ENCODE measurements at places on chromosomes 4 and X.
A peak's percentile ranks its signal among the peaks of the same experiment; 100 is the strongest.

- DNase-seq = no peak
Observed at GRCh38 chrX:75522565-75523431, at the start of gene ZDHHC15. Gene ZDHHC15, minus strand, starts transcription at chrX:75523037. Its CDS starts 13 bp downstream, at chrX:75523024.

- DNase-seq = no peak
Observed at GRCh38 chr4:151703401-151703800, 57.4 kb downstream of the GATB start.

GRCh38 chr4:138788857-138789256 lies 226.7 kb upstream of the NOCT start:
- no peak for DNase-seq

DNA sequence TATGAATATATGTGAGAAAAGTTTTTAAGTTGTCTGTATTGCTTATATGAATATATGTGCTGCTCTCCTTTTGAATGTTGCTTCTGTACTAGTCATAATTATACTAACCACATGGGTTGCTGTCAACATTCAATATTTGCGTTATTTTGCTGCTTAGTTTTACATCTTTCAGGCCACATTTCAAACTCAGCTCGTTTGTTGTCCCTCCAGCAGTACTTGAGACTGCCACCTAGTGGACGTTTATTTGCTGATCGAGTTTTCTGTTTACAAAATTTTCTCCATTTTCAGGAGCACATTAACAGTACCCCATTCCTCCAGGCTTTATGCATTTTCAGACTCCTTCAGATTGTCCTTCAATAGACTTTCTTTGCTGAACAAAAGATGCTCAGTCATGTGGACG lies 75.8 kb downstream of the NUDT11 start:
- peak; percentile 47 for DNase-seq

- DNase-seq = peak; percentile 8
Observed at GRCh38 chr4:99886146-99886545, 8.1 kb downstream of the LAMTOR3 start.

DNA sequence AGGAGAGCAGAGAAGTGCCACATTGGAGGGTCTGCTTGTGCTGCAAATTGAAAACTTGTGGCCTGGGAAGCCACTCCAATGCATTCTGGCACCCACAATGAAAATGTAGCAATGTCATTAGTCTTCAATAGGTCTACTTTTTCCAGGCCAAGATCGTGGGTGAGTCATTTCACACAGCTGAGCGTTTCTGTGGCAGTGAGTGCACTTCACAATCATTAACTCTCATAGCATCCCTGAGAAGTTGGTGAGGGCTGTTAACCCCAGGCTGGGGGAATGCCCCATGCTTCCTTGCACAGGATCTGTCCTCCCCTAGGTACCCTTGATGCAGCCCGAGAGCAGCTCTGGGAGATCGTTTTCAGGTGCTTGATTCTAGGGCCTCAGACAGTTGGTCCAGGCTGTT lies 196.8 kb upstream of the ATP6AP2 start:
- DNase-seq = no peak

GRCh38 chrX:40108959-40109287 lies 11.2 kb upstream of the BCOR start:
- DNase-seq = peak; percentile 62

DNA sequence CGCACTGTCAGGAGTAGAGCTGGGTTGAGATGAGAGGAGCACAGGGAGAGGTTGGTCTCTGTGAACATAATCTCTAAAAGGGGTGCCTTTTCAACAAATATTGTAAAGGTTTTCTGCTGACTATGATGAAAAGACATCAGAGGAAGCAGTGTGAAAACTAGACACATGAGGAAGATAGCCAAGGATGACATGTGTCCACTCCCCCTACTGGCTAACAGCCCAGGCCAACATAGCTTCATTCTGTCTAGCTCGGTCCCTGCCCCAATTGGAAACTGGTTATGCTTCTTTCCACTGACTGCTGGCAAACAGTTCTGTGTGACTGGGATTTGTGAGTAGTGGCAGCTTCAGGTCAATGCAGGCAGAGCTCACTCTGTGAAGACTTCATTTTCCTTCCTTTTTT lies 115.4 kb upstream of the ESX1 start:
- DNase-seq = peak; percentile 48

- DNase-seq = no peak
Observed at GRCh38 chr4:40438384-40439026, 103.4 kb downstream of the CHRNA9 start.

DNA sequence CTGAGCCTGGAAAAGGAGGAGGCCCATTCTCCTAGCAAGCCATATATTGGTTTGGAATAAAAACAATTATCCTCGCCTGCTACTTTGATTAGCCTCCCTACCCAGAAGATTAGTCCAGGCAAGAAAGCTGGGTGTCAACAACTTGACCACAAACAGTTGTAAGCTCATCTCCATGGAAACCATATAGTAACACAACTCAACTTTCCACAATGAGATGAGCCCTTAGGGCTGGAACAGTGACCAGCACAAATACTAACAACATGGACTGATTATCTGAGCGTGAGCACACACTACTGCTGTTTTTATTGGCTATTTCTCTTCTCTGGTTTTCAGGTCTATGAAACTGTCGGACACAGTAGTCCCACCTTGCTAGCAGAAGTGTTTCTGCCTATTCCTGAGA lies 80.8 kb downstream of the CC2D2A start:
- DNase-seq = peak; percentile 4

- no peak for DNase-seq
Observed at GRCh38 chr4:2400841-2401609, 17.4 kb downstream of the ZFYVE28 start.

DNA sequence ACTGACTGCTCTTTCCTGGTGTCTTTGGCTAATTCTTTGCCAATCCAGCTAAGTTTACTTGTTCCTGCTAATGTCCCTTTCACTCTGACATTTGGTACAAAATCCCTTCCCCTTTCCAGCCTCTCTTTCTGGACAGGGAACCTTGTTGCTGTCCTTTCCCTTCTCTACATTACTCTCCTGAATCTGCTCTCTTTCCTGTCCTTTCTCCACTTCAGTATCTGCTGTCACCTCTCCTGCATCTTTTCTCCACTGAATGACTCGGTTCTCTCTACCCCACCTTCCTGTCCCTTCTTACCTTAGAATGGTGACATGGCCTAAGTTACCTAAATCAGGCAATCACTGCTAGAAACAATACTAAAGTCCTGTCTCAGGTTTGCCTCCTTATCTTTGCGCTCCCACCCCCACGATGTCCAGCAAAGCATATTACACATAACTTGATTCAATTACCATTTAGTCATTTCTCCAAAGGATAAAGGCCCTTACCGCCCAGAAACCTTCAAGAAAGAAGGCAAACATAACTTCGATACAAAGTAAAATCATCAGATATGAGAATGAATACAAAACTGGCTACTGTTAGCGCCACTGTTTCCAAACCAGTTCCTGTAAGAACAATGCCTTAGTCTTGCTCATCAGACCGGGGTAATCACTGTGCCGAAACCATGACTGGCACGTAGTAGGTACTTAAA lies 890 bp downstream of the BOD1L1 start:
- DNase-seq = no peak

- no peak for DNase-seq
Observed at GRCh38 chr4:47786958-47787370, 50.9 kb downstream of the CORIN start.

DNA sequence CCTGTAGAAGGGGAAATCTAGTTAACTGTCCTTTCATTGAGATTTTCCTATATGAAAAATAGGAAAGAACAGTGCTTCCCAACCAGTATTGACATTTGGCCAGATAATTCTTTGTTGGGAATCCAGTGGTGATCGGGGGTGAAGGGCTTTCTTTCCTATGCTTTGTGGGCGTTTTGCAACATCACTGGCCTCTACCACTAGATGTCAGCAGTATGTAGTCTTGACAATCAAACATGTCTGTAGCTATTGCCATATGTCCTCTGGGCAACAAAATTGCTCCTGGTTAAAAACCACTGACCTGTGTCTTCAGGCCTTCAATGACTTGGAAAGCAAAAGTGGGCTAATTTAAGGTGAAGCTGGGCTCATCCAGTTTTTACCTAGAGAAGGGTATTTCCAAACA lies 658.5 kb downstream of the DACH2 start:
- DNase-seq = peak; percentile 54

DNA sequence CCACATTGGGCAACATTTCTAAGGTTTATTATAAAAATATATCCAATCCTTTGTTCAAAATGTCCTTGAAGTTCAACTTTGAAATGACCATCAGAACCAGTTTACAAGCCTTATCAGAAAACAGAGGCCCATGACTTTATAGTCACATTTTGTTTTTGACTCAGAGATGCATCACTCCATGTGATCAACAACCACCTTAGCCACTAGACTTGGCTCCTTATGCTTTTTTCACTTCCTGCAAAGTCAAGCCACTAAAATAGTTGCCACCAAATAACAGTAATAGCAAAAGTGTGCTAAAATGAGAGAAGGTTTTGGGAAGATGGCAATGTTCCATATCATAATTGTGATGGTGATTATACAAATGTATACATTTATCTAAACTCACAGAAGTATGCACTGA lies 181.7 kb downstream of the MAML3 start:
- no peak for DNase-seq

DNA sequence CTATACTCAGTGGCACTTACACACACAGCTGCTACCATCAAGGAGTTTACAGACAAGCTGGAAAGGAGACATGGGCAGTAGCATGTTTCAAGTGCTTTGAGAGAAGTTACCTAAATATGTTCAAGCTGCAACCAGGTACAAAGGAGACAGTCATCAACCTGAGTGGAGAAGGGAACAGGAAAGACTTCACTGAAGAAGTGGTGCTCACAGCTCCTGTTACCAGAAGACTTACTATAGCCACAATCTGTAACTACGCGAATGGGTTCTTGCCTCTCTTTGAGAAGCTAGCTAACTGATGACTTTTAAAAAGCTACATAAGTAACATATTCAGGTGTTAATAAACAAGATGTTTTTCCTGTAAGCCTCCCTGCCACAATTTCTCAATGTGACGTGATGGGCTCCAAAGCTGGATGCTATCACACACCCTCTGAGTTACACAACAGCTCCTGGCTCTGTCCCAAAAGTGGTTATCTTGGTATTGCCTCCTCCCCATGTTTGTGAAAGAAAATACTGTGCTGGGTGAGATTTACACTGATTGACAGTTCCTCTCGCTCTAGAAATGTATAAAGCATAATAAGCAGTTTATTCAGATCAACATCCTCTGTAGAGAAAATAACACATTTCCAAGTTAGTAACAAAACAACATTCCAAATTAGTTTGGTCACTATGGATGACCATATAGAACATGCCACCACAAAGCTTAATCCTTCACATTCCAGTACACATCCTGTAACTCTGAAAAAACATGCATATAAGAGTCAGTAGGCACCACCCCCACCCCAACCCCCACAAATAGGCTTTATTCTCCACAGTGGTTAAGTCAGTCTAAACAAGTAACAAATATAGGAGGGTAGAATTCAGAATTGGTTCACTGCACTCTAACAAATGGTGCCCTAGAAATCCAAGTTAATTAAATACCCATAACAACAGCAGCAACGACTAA lies 81.8 kb downstream of the FRYL start:
- DNase-seq = peak; percentile 74

DNA sequence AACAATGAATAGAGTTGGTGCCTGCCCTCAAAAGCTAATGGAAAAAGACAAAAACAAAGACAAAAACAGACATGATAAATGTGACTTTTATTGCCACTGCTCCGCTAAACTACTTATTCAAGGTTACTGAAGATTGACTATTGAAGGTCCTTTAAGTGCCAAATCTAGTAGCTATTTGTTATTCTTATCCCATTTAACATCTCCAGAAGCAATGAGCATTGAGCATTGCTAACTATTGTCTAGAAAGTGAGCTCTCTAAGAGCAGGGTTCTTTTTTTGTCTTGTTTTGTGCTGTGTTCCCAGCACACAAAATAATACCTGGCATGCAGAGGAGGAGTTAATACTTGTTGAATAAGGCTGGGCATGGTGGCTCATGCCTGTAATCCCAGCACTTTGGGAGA lies 95.4 kb upstream of the SFRP2 start:
- DNase-seq = no peak

GRCh38 chrX:12308420-12308819 lies 170.1 kb downstream of the FRMPD4 start:
- no peak for DNase-seq

DNA sequence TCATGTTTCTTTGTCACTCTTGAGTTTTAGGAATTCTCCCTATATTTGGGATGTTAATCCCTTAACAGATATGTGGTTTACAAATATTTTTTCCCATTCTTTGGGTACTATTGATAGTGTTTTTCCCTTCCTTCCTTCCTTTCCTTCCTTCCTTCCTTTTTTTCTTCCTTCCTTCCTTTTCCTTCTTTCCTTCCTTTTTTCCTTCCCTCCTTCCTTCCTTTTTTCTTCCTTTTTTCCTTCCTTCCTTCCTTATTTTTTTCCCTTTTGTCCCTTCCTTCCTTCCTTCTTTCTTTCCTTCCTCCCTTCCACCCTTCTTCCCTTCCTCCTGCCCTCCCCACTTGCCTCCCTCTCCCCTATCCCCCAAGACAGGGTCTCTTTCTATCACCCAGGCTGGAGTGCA lies 42.1 kb downstream of the WDR17 start:
- DNase-seq = no peak

GRCh38 chr4:158722291-158722916 lies 792 bp downstream of the PPID start:
- DNase-seq = peak; percentile 30

GRCh38 chrX:39752815-39753214 lies 344.9 kb downstream of the BCOR start:
- no peak for DNase-seq

GRCh38 chr4:962231-963208 lies 10.8 kb downstream of the DGKQ start:
- DNase-seq = no peak

DNA sequence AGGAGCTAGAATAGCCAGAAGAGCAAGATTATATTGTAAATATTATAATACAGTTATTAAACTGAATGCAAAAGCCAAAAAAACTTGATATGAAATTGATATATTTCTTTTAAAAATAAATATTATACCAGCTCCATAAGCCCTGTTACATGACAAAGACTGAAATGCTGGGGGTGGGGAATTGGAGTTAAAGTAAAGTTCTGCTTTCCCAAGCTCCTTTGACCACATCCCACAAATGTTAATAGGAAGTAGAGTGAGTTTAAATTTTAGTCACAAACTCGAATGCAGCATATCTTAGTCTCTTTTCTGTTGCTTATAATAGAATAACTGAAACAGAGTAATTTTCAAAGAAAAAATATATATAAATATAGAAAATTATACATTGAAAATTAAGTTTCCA lies 46.9 kb upstream of the NFKB1 start:
- no peak for DNase-seq

GRCh38 chrX:146056511-146057081 lies 239.0 kb downstream of the SLITRK2 start:
- no peak for DNase-seq

- no peak for DNase-seq
Observed at GRCh38 chrX:31110657-31111056, 38.8 kb upstream of the FTHL17 start.
